ENCODE measurements at places on chromosomes 1 and 21.

DNA sequence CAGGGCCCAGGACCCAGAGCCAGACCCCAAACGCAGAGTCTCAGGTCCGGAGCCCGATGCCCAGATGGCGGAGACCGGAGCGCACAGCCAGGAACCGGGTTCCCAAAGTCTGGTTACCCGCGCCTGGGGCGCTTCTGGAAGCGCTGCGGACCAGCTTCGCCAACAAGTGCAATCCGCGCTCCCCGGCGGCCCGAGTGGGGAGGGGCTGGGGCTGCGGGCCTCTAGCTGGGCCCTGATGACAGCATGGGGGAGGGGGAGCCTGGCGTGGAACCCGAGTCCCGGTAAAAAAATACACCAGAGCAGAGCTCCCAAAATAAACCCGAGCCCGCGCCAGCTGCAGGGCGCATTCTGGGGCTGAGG, 494 bp downstream of the NT5C1A start:
- DNase-seq, result no peak

GRCh38 chr1:22626237-22627157, 9.9 kb upstream of the C1QA start:
- DNase-seq, result no peak

GRCh38 chr1:230216896-230217295, 149.9 kb downstream of the GALNT2 start:
- DNase-seq, result no peak

GRCh38 chr1:6783221-6783620, 2.0 kb upstream of the CAMTA1 start:
- DNase-seq, result no peak

DNA sequence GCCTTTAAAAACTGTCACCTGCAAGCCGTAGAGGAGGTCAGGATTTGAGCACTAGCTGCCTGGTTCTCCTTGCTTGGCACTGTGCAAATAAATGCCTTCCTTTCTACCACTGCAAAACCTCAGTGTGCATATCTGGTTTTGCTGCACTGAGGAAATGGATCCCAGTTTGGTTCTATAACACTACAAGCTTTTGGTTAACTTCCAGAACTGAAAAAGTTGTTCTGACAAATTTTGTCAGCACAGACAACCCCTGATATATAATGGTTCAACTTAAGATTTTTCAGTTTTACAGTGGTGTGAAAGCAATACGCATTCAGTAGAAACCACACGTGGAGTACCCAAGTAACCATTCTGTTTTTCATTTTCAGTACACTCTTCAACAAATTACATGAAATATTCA, 29.8 kb upstream of the GALNT2 start:
- no peak for DNase-seq

- DNase-seq, result no peak
Measured at GRCh38 chr1:170800265-170800664, 135.1 kb upstream of the MROH9 start.

- no peak for DNase-seq
Measured at GRCh38 chr1:150997949-150998348, 8.8 kb downstream of the MINDY1 start.

DNA sequence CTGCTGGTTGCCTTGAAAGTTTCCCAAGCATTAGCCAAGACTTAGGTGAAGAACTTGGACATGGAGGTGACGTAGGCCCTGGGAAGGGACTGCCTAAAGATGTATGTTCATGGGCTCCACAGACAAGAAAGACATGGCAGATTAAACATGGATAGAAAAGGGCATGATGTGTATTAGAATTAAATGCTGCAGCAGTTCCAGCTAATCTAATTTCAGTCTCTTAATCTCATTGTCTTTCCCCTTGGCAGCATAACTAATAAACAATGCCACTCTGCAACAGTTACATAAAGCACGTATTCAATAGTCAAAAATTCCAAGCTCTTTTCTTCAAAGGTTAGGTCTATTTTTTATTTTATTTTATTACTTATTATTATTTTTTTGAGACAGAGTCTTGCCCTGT, 251.6 kb downstream of the KIF26B start:
- DNase-seq, result no peak

- DNase-seq, result no peak
Measured at GRCh38 chr1:37719572-37720195, 27.4 kb downstream of the CDCA8 start.

DNA sequence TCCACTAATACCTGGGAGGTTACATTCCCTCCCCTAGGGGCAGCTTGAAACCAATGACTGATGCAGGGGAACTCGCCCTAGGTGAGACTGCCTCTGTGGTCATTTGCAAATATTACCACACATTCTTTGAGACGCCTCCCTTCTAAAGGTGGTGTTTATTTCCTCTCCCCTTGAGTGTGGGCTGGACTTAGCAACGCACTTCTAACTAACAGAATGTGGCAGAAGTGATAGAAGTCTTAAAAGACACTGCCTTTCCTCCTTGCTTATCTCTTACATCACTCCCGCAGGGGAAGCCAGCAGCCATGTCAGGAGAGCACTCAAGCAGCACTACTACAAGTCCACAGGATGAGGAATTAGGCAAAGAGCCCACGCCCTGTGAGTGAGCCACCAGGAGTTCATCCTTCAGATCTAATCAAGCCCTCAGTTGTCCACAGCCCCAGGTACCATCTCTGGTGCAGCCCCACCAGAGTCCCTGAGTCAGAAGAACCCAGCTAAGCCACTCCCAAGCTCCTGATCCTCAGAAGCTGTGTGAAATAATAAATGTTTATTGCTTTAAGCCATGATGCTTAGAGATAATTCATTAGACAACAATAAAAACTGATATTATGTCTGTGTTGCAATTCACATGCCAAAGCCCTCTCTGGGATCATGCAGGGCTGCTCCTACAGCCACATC, 14.8 kb upstream of the MATN1 start:
- no peak for DNase-seq

GRCh38 chr21:14545906-14546480, at the start of gene SAMSN1:
SAMSN1 (minus strand) TSS chr21:14546315; CDS start chr21:14546261, 54 bp downstream.
- DNase-seq, result no peak

DNA sequence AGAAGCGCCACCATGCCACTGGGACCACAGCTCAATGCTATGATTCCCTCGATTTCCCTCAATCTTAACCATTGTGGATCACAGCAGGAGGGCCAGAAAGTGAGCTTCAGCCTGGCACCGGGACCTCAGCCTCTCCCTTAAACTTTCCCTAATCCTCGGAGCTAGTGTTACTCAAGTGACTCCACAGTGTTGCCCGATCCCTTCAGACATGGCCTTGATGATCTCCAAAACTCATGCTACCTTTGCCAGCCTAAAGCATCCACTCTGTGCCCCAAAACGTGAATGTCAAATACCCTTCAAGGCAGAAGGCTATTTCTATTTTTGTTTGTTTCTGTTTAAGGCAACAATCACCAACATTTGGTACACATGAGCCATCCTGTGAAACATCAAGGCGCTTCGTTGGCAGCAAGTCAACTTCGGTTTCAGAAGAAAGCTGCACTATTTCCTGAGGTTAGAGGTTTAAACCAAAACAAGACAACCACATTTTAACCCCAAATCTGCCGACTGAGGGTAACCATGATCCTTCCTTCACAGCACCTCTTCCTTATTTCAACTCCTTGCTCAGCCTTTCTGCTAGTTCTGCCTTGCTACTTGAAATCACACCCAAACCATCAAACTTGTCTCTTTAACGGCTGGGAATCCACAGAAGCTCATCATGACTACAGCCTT, 94.4 kb upstream of the KRTAP19-8 start:
- no peak for DNase-seq

- no peak for DNase-seq
Measured at GRCh38 chr1:226100436-226101391, 38.2 kb downstream of the H3-3A start.

DNA sequence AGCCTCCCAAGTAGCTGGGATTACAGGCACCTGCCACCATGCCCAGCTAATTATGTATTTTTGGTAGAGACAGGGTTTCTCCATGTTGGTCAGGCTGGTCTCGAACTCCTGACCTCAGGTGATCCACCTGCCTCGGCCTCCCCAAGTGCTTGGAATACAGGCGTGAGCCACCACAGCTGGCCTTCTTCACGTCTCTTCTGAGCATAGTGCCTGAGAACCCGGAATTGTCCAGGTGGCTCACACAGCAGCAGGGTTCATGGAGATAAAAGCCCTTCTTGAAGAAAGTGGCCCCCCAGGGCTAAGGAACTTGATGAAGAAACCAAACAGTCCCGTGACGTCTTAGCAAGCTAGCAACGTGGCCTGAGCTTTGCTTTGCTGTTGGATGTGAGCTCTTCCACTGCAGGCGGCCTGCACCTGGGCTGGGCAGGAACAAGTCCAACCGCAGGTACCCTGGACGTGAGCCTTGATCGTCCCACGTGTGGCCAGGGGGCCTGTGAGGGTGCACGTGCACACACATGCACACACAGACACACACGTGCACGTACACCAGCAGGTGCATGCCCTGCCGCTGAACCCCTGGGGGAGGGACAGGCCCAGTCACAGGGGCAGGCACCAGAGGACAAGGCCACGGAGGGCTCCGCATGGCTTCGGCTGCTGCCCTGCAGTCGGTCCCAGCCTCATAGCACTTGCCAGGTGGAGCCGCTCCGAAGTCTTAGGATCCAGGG, 23.4 kb upstream of the TRAPPC10 start:
- DNase-seq, result no peak

DNA sequence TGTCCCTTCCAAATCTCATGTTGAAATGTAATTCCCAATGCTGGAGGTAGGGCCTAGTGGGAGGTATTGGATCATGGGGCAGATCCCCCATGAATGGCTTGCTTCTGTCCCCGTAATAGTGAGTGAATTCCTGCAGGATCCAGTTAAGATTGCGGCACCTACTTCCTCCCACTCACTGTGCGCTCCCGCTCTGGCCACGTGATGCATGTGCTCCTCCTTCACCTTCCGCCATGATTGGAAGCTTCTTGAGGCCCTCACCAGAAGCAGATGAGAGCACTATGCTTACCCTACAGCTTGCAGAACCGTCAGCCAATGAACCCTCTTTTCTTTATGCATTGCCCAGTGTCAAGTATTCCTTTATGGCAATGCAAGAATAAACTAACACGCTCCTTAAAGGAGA, 14.9 kb upstream of the RAB3GAP2 start:
- no peak for DNase-seq

DNA sequence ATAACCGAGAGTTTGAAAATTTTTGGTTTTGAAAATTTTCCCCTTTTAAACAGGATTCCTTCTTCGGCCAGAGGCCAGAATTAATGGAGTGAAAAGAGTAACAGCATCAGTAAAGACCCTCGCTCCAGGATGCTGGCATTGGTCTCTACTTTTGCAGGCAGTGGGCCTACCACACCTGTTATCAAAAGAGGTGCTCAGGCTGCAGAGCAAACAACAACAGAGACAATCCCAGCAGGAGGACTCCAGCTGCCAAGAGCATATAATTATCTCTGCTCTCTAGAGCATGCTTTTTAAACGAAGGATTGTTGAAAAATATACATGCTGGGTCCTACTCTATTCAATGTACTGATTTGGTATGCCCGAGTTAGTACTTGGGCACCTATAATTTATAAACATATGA, 1048.5 kb downstream of the PLA2G4A start:
- no peak for DNase-seq

GRCh38 chr1:110756506-110756905, 81.8 kb upstream of the KCNA3 start:
- no peak for DNase-seq

DNA sequence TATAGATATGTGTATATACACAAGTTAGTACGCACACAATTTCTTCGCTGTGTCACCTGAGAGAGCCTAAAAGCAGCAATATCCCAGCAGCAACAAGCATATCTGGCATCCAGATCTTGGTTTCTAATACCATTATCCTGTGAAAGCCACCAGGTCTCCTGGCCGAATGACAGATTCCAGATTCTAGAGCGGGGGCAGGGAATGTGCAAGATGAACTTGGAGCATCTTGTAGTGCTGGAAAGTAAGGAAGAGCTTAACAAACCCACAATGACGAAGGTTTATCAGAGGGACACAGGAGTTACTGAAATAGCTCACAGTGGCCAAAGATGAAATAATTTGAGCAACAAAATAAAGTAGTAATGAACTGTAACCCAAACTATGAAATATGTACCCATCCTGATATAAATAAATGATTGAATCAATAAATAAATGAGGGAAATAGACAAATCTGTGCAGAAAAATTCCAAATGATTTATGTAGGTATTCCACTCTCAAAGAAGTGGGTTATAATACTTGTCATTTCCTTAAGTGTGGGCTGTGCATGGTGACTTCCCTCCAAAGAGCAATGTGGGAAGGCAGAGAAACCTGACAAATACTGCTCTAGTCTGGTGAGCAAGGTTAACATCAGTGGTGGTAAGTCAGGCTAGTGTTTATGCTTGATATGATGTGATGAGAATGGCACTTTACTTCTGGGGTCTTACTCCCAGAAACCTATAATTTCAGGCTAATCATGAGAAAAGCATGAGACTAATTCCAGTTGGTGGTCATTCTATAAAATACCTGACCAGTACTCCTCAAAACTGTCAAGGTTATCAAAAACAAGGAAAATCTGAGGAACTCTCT, 67.9 kb downstream of the LRRC8D start:
- DNase-seq, result no peak

GRCh38 chr1:17434601-17435000, 4.9 kb downstream of the RCC2 start:
- DNase-seq, result no peak

DNA sequence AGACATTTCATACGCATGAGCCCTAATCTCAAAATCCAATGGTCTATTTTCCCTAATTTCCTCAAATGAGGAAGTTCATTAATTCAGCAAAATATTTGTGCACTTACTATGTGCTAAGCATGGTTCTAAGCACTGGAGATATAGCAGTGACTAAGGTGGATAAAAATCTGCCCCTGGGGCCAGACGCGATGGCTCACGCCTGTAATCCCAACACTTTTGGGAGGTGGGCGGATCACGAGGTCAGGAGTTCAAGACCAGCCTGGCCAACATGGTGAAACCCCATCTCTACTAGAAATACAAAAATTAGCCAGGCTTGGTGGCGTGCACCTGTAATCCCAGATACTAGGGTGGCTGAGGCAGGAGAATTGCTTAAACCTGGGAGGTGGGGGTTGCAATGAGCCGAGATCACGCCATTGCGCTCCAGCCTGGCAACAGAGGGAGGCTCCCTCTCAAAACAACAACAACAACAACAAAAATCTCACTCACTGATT, 4.3 kb upstream of the MIIP start:
- DNase-seq, result no peak

DNA sequence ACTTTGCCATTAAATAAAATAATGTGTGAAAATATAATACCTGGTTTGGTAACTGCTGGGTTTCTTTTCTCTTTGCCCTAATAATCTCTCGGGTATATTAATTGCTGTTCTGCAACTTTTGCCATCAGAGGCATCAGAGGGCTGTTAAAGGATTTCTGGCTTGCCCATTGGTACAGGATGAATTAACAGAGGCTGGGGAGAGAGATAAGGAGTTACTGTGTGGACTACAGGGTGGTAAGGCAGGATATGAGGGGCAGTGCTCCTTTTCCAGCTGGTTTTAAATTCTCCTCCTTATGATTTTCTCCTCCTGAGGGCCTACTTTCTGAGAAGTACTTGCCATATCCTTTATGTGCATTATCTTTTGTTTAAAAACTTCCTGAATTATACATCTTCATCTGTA, 48.3 kb downstream of the FGGY start:
- DNase-seq, result no peak

Measured in amniotic stem cell (primary cell).